ENCODE measurements at places on chromosomes 5 and 9.

DNA sequence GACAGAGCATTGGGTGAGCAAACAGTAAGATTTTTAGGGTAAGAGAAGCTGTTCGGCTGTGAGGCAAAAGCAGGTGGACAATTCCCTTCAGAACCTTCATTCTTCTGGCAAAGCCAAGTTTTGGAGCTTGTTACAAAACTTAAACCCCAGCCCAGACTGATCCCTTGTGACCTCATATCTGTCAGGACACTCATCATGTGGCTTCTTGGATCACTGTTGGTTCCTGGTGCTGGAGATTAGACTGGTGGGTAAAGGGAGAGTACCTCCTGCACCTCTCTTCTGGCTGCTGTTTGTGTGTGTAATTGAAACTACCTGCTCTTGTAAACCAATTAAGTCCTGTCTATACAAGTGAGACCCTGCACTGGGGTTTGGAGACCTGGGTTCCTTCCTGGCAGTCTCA is 21.0 kb downstream of the LARP1 start:
- no peak for DNase-seq

DNA sequence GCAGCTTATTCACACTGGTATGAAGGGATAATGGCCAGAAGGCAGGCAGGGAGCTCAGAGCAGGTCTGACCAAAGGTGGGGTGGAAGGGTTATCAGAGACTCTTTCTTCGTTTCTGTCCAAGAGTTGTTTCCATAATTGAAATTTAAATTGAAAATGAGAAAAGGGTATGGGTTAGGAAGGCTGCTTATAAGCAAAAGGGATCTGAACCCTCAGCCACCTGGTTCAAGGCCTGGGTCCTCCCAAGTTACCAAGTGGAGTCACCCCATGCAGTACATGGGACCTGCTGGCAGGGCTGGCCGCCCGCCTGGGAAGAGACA is 17.8 kb downstream of the EEIG1 start:
- no peak for DNase-seq

DNA sequence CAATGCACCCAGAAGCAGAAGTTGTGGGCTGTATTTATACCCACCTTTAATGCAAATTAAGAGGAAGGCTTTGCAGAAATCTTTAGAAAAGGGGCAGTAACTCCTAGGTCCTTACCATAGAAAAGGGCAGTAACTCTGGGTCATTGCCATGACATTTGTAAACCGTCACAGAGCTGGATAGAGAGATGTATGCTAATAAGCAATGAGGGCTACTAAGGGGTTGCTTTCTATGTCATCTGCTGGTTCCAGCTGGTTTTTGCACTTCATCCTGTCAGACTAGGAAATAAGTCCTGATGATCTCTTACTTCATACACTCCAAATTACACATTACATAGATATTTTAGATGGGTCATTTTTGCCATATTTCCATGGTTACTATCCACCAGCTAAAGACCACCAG is 299.1 kb upstream of the TYRP1 start:
- no peak for DNase-seq

GRCh38 chr9:4010309-4010708 is 289.6 kb downstream of the GLIS3 start:
- DNase-seq = no peak

GRCh38 chr5:58921159-58921558 is 338.3 kb downstream of the RAB3C start:
- DNase-seq = no peak

DNA sequence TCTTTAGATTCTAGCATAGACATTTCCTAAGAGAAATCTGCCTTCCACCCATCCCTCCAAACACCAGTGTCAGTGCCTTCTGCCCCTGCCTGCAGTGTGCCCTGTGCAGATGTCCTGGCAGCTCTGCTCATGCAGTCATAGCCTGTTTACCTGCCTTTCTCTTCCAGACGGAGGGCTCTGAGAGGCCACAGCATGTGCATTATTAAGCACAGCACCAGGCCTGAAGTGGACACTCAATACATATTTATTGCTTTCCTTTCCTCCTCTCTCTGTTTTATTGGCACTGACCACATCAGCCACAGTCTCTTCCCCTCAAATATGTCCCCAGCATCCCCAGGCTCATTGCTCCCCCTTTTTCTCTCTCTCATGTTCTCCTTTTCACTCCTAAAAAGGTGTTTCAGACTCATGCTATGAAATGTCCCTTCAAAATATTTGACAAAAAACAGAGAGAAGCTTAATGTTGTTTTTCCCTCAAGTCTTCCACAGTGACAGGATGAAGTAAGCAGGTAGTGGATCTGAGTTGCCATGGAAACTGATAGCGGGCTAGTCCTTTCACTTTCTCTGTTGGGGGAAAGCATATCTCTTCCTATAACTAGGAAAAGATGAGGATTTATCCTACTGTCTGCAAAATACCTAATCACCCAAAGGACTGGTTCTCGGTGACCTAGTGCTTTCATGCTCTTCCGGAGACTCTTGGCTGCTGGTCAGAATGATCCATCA is 100.9 kb downstream of the ATP10B start:
- DNase-seq = no peak

GRCh38 chr5:44807269-44807668 is 1.5 kb upstream of the MRPS30 start:
- DNase-seq = no peak

GRCh38 chr9:73577848-73578247 is 426.2 kb downstream of the ANXA1 start:
- no peak for DNase-seq

DNA sequence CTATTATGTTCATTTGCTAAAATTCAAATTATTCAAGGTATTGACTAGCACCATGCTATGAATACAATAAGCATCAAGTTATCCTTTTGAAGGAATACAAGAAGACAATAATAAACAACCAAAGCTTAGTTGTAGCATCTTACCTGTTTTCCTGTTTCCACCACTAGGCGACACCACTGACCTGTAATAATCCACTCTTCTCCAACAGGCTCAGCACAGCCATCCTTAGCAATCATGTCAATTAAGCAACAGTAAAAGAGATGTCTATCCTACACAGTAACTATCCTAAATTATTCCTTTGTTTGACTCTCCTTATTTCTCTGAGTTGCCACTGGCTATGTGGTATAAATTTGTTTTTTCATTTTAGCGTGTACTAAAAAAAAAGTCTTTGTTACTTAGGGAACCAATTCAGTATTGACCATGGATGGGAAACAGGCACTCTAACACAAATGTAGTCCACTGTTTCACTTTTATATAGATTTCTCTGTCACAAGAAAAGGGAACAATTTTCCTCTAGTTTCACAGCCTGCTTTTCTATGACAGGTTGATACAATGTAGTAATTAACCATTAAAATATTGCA is 46.2 kb downstream of the PCA3 start:
- DNase-seq = no peak

GRCh38 chr9:111197256-111197655 is 132.8 kb downstream of the OR2K2 start:
- no peak for DNase-seq

Measured in central memory CD8-positive, alpha-beta T cell (primary cell).